ENCODE measurements at places on chromosomes 7 and 10.

- DNase-seq = no peak
These were observed 28.6 kb downstream of the VCL start for GRCh38 chr10:74026428-74027015.

GRCh38 chr10:74384615-74385183 lies 233.7 kb downstream of the ADK start:
- DNase-seq = no peak

- DNase-seq = no peak
These were observed 21.3 kb upstream of the AGR2 start for GRCh38 chr7:16826060-16826459.

- no peak for DNase-seq
These were observed 522.4 kb downstream of the PARD3 start for GRCh38 chr10:34292675-34293074.

DNA sequence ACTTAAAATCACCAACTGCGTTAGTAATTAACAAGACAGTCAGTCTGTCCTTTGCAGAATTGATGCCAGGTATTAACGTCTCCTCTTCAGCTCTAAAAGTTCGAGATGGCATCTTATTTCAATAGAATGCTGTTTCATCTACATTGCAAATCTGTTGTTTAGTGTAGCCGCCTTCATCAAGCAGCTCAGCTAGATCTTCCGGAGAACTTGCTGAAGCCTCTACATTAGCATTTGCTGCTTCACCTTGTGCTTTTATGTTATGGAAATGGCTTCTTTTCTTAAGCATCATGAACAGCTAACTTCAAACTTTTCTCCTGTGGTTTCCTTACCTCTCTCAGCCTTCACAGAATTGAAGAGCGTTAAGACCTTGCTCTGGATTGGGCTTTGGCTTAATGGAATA lies 95.5 kb upstream of the FAM20C start:
- DNase-seq = no peak

- no peak for DNase-seq
These were observed 103.6 kb downstream of the NPSR1 start for GRCh38 chr7:34761627-34762026.
